Stomach (tissue), 19 donors: ENCODE measurements at places on chromosomes 13 and 19. TPM values are rescaled to one million over a fixed set of nuclear protein-coding genes. Genes with fewer than 3 reads are reported as not detected.

Gene ZNF610
- total RNA-seq: 0.45 TPM

DNA sequence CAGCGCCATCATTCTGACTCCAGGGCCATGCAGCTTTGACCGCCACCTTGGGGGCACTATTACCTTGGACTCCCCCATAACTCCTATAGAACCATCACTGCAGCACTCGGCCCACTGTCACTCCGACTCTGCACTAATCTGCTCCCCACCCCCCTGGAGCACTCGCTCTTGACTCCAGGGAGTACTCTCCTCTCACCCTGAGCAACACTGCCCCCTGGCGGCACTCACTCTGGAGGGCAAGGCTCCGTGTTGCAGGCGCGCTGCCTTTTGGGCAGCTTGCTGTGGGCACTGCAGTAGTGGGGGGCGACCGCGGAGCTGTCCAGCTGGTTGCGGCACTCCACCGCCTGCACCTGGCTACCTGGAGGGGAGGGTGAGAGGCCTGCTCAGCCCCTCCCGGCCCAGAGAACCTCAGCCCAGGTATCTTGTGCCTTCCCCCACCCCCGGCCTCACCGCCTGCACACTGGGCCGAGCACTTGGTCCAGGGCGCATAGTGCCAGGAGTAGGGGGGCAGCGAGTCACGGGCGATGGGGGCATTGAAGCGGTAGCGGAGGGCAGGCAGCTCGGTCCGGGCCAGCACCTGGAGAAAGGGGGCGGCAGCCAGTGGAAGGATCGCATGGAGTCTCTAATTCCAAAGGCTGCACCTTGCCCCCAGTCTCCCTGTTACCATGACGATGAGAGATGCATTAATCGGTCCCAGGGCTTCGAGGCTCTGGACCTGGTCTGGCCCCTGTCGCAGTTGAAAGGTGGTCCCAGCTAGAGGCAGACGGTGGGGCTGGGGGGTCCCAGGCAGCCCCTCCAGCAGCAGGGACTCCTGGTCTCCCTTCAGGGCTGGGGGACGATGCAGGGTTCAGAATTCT is 8.9 kb upstream of the MYO1F start:
- no peak overlapping the region for H3K4me3 ChIP-seq
- peak; percentile 61 for DNase-seq
- no peaks in the 10 kb centered on the region for H3K27me3 ChIP-seq
- H3K4me1 ChIP-seq: no peaks in the 10 kb centered on the region
- peaks cover 18% of the 10 kb centered on the region for H3K36me3 ChIP-seq

DNA sequence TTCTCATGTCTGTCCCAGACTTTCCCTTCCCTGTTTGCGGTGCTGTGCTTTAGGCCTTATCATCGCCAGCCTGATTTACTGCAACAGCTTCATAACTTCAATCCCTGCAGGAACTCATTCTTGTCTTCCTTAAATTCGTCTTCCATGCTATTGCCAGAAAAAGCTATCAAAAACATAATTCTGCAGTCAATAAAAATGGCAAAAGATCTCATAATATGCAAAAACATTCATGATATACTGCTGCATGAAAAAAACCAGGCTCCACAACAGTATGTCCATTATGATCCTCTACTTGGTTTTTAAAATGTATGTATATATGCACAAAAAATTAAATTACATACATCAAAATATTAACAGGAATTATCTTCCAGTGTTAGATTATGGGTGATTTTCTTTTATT is 28.4 kb downstream of the TGDS start:
- H3K4me3 ChIP-seq: no peak overlapping the region
- no peaks in the 10 kb centered on the region for H3K27me3 ChIP-seq
- no peak overlapping the region for H3K27ac ChIP-seq

- no peaks in the 10 kb centered on the region for H3K4me1 ChIP-seq
- H3K27ac ChIP-seq: no peak overlapping the region
- no peak for DNase-seq
- H3K36me3 ChIP-seq: no peaks in the 10 kb centered on the region
- no peak overlapping the region for H3K4me3 ChIP-seq
Measured at GRCh38 chr19:44527554-44527953, 1.9 kb downstream of the CEACAM20 start.
